Brain microvascular endothelial cell (primary cell): ENCODE measurements at places on chromosomes 3 and 15.

GRCh38 chr3:135944831-135945230 lies 20.7 kb upstream of the PPP2R3A start:
- DNase-seq: peak; percentile 74

- no peak for DNase-seq
These were observed 265.9 kb downstream of the CD47 start for GRCh38 chr3:107824822-107825371.

DNA sequence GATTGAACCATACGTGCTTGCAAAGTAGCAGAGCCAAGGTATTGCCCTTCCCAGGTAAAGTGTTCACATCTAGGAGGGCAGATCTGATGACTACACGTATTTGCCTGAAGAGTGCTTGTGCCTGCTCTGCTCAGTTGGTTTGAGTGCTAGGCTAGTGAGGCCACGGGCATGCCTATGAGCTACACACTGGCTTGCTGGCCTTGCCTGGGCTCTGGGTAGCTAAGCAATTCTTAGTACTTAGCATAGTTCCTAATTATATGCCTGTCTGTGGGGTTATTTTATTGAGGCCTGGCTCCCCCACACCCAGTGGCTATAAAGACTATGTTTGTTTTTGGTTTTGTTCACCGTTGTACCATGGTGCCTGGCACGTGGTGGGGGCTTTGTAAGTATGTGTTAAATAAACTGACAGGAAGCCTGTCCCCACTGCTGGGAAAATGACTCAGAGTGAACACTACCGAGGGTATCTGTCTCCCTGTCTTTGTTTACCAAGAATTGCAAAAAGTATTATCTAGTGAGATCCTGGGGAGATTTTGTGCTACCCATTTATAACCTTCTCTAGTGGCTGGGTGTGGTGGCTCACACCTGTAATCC lies 72.1 kb upstream of the ETV5 start:
- no peak for DNase-seq

DNA sequence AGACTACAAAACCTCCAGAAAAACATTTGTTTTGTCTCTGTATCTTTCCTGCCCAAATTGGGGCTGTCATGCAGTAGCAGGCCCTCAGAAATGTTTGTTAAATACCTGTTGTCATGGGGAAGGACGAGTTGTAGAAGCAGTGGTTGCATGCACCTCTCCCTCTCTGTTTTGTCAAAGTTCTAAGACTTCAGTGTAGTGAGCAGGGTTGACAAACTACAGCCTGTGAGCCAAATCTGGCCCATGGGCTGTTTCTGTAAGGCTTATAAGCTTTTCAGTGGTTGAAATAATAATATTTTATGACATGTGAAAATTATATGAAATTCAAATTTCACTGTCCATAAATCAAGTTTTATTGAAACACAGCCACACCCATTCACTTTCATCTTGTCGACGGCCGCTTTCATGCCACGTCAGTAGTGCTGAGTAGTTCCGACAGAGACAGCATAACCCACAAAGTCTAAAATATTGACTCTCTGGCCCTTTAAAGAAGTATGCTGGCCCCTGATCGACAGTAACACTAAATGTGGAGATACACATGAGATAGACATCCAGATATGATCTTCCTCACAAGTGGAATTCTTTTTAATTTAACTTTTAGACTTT lies 102.9 kb downstream of the PDZRN3 start:
- DNase-seq: no peak

DNA sequence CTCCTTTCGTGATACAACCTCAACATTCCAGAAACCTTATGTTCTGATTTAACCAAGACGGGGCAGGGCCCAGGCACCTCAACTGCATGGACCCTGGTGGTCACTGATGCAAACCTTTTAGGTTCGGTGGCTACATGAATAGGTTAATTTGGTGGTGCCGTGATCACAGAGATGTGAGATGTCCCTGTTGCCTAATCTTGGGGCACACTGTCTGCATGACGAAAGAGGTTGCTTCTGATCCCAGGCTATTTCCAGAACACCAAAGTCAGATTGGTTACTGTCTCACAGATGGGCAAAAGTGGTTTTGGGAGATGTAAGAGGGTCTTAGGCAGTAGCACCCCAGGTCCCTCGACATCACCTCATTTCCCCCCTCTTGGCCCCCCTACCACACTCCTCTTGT lies 4.0 kb upstream of the CCR1 start:
- no peak for DNase-seq

- DNase-seq: no peak
These were observed 21.4 kb downstream of the TBC1D2B start for GRCh38 chr15:78055919-78056713.

GRCh38 chr15:100824211-100824610 lies 55.4 kb upstream of the ALDH1A3 start:
- no peak for DNase-seq

DNA sequence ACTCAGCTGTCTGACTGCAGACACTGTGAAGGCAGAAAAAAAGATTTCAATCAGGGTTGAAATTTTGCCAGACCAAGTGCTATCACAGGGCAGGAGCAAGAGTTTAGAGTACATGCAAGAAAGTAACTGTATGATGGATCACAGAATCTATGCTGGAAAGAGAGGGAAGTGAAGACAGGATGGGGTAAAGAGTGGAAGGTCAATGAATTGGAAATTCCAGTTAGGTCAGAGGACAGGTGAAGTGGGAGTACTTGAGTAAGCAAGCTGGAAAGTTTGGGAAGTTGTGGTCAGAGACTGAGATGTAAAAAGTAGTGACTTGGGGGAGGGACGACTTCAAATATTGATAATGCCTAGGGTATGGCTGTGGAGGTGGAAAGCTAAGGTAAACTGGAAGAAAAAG lies 7.2 kb downstream of the SPG11 start:
- no peak for DNase-seq

DNA sequence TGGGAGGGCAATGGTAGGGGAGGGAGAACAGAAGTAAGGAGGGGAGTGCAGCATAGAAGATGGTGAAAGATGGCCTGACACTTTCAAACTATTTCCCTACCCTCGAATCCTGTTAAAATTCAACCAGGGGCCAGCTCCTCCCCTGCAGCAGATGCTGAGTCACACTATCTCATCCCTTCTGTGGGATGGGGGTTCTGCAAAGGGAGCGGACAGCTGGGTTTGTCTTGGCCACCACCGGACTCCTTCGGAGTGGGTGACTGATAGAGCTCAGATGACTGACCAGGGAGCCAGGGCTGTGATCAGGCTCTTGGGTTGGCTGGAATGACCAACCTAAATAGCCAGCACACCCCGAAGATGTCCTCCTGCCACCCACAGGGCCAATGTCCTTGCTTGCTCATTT lies 33.6 kb upstream of the TMCC1 start:
- DNase-seq: no peak

- DNase-seq: no peak
These were observed 115.6 kb downstream of the PDE8A start for GRCh38 chr15:85097250-85097649.

- DNase-seq: no peak
These were observed 5.3 kb upstream of the GUCA1C start for GRCh38 chr3:108959017-108959416.

GRCh38 chr3:31465999-31466398 lies 66.7 kb upstream of the STT3B start:
- DNase-seq: peak; percentile 35

DNA sequence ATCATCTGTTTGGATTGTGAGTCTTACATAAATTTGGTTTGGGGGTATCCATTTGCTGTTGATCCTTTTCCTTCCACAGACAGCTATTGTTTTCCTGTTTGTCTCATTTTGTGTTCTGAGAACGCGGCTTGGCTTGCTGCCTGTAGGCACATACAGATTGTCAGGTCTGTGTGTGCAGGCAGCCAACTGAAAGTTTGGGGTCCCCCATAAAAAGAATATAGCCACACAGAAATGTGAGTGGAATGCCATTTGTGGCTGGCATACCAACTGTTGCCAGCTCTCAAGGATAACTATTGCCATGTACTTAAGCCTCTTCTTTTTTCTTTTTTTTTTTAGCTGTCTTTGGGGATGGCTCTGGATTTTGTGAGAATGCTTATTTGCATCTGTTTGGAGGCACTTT lies 1308.0 kb downstream of the ROBO1 start:
- no peak for DNase-seq

DNA sequence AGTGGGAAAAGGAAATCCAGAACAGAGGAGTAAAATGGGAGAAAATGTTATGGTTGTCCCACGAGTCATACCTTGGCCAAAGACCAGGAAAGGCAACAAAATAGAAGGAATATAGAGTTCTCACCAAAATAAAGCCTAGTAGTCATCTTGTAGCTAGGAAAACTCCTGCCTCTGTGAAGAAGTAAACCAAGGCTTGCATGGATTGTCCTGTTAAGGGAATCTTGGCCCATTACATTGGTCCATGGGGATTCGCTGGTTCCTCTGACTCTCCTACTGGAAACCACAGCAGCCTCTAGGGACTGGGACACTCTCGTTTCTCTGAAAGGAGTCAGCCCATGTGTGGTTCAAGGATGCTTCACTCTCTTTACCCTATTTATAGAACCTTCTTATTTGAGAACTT lies 62.9 kb upstream of the FNDC3B start:
- DNase-seq: peak; percentile 27

- no peak for DNase-seq
These were observed 279.2 kb downstream of the DOCK3 start for GRCh38 chr3:50953825-50954414.

DNA sequence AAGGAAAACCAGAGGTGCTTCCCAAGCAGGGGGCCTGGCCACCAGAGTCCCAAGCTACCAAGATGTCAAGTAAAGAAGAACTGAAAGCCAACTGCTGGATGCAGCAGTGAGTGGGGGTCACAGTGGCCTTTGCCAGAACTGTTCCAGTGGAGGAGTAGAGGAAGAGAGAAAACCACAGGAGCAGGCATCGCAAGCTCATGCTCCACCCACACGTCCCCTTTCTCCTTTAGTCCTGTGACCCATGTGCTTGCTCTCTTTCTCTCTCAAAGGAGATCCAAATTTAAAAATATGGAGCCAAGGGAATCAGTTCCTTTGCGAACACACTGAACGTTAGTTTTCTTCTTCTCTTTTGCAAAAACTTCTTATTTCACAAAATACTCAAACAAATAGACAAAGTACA lies 12.4 kb upstream of the ABHD2 start:
- DNase-seq: no peak

GRCh38 chr15:71730277-71731144 lies 79.8 kb upstream of the NR2E3 start:
- peak; percentile 71 for DNase-seq

DNA sequence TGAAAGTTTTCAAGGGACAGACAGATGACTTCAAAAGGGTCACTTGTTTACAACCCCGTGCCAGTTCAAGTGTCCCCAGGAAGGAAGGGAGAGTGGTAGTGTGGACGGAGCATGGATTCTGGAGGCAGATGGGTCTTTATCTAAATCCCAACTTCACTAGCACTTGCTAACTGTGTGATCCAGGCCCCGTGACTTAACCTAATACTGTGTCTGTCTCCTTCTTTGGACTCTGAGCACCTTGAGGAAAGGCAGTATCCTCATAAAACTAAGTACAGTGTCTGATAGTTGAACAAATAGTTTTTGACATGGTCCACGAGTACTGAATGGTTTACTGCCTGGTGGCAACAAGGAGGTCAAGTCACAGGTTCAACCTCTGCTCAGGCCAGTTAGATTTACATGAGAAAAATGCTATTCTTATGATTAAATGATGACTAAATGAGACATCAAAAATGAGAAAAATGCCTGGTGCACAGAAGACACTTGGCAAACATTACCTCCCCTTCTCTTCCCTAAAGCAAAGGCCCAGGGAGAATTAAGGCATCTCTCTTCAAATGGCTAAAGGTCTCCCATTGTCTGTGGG lies 48.9 kb downstream of the ABCC5 start:
- DNase-seq: no peak

DNA sequence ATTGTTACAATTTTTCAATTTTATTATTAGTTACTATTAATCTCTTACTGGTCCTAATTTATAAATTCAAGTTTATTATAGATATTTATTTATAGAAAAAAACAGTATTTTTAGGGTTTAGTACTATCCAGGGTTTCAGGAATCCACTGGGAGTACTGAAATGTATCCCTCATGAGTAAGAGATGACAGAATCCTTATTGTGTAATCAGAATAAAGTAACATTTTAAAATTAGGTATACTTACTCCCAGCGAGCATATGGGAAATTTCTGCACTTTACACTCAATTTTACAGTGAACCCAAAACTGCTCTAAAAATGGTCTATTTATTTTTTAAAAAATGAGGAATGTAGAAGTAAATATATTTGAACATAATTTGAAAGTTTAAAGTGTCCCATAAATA lies 202.7 kb downstream of the CGGBP1 start:
- DNase-seq: no peak

DNA sequence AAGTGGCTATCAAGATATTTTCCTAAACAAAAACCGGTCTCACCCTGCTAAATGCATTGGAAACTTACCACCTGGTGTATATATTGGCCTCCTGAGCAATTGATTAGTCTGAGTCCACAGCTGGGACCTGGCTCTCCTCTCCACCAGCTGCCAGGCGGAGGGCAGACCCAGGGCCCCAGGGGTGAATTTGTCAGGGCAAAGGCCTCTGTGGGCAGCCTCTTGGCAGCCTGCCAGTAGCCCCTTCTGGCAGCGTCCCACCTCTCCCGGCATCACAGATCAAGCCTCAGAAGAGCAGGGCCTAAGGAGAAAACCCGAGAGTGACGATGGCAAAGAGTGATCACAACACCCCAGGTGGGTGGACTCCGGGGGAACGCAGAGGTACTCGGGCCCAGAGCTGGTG lies 43.0 kb upstream of the IDH2 start:
- DNase-seq: no peak

- DNase-seq: peak; percentile 49
These were observed 17.6 kb downstream of the C15orf62 start for GRCh38 chr15:40787344-40787841.

DNA sequence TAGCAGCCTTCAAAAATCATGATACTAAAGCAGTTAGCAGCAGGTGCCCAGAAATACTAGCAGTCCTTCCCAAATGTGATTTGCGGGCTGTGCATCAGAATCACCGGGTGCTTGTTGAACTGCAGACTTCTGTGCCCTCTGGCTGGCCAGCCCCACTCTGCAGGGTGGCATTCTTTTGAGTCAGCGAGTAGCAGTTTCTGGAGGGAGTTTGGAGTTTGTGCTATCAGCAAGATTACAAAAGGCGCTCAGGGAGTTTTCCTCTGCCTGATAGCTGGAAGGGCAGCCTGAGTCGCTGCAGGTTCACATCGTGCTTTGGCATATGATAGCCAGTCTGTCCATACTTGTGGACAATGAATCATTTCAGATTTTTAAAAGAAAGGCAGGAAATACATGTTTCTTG lies 57.6 kb downstream of the CLDN11 start:
- no peak for DNase-seq
